ENCODE measurements at places on chromosomes 12 and 14. TPM values are rescaled to one million over a fixed set of nuclear protein-coding genes. Genes with fewer than 3 reads are reported as not detected.

GRCh38 chr12:92244036-92244435 lies 98.4 kb upstream of the BTG1 start:
- DNase-seq = no peak

GRCh38 chr12:50282721-50283228 lies 545 bp downstream of the LIMA1 start:
- DNase-seq = no peak

- DNase-seq = no peak
Observed at GRCh38 chr14:97306760-97307246, 509.6 kb downstream of the VRK1 start.

DNA sequence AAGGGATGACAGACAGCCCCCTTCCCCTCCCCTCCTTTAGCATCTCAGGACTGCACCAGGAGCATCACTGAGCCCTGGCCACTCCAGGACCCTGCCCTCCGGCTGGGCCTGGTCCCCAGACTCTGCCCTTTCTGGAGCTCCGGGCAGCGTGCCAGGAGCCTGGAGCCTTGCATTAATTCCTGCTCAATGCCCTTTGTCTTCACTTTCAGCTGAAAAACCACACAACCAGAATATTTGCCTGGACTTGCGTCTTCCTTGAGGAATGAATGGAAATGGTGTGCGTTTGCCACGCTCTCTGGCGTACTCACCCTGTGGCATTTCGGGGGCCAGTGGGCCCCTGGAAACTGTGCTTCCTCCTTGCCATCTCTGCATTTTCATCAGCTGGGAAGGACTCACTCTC lies 8.5 kb upstream of the RFLNA start:
- no peak for DNase-seq

DNA sequence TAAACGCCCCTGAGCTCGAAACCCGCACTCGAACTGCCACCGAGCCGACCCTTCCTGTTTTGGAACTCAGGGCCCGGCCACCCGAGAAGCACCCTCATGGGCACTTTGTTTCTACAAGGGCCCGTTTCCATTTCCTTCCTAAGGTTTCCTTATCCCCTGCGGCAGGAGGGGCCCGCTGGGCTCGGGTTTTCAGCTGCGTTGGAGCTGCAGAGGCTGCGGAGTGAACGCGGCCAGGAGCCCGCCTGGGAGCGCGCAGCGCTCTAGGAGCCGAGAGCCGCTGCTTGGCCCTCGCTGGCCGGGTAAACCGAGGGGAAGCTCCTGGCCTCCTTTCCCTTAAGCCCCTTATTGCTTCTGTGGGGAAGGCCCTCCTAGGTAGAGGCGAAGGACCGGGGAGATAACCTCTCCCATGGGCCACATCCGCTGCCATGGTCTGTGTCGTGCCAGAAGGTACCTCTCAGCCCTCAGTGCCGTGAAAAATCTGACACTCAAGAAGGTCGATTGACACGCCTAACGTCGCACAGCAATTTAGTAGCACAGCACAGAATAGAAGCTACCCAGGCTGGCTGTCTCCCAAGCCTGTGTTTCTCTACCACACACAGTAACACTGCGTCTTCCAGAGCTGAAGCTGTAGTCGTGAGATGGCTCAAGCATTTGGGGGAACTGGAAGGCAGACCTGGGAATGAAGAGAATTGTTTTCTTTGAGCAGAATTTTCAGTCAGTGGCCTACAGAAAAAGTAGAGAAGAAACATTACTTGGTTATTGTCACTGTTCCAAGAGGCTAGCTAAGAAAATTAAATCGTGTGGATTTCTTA lies 12.9 kb upstream of the CALM1 start:
- peak; percentile 72 for DNase-seq

DNA sequence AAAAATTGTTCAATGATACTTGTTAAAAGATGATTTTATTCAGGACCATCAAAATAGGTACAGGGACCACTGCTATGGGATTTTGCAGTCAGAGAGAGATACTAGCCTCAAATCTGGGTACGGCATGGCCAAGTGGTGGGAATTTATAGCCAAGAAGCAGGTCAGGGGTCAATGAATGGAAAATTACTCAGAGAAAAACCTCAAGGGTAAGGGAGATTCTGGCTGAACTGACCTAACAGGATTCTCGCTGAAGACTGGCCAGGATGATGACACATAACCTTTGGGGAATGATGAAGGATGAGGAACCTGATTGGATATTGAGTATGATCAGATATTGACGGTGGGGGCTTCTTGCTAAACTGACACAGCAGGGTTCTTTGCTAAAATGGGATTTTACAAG lies 32.7 kb downstream of the DEPDC4 start:
- no peak for DNase-seq

GRCh38 chr14:101101456-101102056 lies 198.0 kb upstream of the RTL1 start:
- DNase-seq = peak; percentile 46

GARIN6 gene
- not detected for total RNA-seq

NDUFA12 gene
- total RNA-seq = 378 TPM

DRAM1 gene
- 3.9 TPM for total RNA-seq

P2RX7 gene
- total RNA-seq = 1.3 TPM

TTLL5 gene
- total RNA-seq = 15.3 TPM
